ENCODE measurements at places on chromosomes 4 and X. TPM values are rescaled to one million over a fixed set of nuclear protein-coding genes. Genes with fewer than 3 reads are reported as not detected.

ASB11 gene
- not detected for total RNA-seq

DCAF8L2 gene
- total RNA-seq: not detected

ENPEP gene
- 0.09 TPM for total RNA-seq

GNPDA2 gene
- total RNA-seq: 11.2 TPM

HELT gene
- not detected for total RNA-seq

PHKA2 gene
- total RNA-seq: 41.4 TPM

TBC1D8B gene
- total RNA-seq: 4.5 TPM

AFP gene
- total RNA-seq: not detected

AWAT2 gene
- not detected for total RNA-seq

FREM3 gene
- not detected for total RNA-seq

DGKK gene
- not detected for total RNA-seq

DGAT2L6 gene
- total RNA-seq: not detected

PAK3 gene
- total RNA-seq: not detected

NFKB1 gene
- total RNA-seq: 47.8 TPM
